HEK293T (cell line): ENCODE measurements at places on chromosomes 13 and 19.
A peak's percentile ranks its signal among the peaks of the same experiment; 100 is the strongest.

- DNase-seq = no peak
These were observed 2.1 kb downstream of the CSNK1G2 start for GRCh38 chr19:1942934-1943555.

DNA sequence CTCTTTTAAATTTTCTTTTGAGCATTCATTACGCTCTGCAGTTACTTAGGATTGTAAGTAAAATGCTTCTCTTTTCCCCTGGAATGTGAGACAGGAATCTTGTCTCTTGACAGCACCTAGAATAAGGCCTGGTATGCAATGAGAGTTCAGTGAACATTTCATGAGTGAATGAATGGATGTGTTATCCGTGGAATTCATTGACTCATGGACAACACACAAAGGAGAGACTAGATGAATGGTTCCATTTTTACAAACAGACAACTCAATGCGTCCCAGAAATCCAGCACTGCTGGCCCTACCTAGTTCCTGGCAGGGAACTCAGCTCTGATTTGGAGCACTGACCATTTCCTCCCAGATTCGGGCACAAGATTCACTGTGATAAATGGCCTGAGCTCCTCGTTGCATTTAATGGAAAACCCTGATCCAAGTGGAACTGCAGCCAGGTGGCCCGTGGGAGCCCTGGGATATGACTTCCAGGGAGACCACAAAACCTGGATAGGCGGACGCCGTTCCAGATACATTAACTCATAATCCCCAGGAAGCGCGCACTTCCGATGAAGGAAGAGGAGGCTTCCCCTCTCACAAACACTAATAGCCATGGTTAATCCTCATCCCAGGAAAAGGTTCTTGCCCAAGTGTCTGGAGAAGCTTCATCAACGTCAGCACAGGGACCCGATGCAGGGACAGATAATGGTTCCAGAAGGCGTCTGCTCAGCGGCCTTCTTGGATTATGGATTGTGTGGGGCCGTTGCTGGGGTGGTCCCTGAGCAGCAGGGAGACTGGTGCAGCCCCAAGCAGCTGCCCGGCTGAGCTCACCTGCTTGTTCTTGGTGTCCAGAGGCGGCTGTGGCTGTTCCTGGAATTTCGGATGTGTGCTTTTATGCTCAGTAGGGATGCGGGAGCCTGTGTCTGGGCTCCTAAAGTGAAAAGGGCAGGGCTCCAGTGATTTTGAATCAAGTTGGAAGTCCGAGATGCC is 211.1 kb upstream of the TSHZ3 start:
- no peak for DNase-seq

DNA sequence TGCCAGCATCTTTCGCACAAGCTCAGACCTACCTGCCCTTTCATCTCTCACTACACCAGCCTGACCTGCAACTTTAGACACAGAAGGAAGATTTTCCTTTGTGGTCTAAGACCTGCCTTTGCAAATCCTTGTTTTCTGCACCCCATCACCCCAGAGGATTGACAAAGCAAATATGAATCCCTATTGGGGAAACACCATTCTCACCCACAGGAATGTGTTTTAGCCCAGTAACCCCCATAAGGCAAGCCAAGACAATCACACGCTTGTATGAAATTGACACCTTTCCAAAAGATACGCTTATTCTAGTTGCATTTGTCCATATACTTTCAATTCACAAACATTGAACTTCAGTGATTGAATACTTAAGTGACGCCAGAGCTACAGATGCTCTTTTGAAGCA is 55.7 kb downstream of the SPATA13 start:
- DNase-seq = no peak

DNA sequence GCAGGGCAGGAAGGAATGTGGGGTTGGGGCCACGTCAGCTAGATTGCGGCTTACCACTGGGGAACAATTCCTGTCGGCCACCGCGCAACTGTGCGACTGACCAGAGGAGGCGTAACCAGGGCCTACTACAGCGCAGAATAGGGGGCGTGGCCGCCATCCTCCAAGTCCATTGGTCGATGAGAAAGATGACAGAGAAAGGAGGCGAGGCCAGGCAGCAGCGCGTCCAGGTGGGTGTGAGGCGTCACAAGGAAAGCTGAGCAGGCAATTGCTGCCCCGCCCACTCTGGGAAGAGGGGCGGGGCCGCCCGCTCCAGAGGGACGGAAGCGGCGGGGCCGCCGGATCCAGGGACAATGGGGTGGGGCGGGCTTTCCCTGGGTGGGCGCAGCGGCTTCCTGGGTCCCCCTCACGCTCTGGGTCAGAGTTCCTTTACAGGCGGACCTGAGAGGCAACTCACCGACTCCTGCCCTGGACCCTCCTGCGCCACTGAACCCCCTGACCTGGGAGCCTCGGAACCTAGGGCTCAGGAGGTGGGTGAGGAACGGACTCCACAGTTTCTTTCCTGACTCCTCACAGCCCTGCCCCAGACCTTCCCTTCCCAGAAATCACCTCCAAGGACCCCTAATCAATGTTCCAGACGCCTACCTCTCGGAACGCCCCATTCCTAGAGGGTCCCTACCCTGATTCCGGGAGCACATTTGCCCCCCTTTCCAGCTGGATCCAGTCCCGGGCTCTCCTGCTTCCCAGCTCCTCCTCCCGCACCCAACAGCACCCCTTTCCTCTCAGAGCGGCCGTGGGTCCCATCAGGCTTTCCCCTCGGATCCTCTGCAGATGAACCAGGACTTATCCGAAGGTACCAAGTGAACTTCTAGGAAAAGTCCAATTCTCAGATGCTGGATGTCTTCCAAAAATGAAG is 101.5 kb upstream of the ZNF492 start:
- no peak for DNase-seq

DNA sequence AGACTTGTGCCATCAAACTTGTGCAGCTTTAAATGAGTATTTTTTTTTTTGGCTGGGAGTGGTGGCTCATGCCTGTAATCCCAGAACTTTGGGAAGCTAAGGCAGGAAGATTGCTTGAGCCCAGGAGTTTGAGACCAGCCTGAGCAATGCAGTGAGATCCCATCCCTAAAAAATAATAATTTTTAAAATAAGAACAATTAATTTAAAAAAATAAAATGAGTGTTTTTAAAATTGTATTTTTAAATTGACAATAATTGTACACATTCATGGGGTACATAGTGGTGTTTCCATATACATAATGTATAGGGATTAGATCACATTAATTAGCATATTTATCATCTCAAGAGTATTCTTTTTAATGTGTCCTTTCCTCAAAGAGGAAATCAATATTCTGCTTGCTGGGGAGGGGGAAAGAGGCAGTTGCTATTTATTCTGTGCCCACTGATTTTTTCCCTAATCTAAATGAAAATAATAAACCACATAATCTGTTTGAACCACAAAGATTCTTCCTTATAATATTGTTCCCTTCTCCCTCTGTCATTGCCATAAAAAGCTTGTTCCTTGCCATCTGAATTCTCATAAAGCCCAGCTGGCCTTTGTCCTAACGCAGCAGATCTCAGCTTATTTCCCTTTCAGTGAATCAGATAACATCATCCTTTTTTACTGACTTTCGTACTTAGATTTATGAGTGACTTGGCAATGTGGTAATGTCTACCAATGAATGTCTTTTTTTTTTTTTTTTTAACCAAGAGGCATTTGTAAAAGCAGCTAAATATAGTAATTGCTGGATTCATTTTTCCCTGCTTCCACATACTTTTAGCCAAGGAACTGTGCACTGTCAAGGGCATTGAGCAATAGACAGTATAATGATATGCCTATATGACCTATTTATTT is 81.8 kb upstream of the RUBCNL start:
- DNase-seq = no peak

DNA sequence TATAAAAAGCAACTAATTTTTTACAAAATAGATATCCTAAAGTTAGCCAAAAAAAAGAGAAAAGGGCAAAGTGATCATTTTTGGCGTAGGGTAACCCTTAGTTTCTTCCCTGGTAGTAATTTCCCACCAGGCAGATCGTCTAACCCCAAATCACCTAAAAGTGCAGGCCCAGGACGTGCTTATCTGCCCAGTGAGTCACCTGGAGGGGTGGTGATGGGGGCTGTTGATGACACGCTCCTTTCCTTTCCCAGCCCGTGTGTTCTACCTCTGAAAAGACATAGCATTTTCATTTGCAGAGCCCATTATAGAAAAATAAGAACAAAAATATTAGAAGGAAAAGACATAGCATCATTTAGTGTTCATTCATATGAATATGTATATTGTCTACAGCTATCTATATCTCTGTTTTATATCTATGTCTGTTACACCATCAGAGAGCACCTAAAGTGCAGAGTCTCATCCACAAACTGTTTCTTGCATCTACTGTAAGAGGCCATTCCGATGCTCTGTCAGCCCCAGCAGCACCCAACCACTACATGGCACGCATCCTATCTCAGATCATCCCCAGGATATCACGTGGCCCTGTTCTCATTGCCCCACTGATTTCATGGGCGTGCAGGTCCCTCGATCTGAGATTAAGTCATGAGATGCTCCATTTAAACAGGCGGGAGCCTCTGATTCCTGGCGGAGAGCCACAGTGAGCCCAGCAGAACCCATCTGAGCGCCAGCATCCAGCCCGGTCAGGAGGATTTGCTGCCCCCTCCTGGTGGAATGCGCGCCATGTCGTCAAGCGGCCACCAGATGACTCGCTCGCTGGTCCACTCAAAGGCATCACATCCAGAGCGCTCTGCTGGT is 8.5 kb upstream of the LILRB3 start:
- DNase-seq = peak; percentile 83

GRCh38 chr13:101915331-101915730 is 462.9 kb downstream of the ITGBL1 start:
- no peak for DNase-seq

DNA sequence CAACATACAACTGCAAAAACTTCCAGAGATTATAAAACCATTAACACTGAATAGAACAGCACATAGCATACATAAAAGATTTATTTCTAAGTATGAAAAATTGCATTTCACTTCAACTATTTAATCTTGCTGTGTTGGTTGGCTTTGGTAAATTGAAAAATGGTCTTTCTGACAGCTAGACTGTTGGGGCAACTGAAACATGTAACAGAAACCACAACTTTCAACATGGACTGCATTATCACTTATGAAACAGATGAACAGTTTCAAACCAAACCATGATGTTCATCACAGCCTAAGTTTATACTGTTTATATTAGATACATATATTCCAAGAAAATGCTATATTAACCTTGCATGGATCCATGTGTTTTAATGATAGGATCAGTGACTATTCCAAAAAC is 324.1 kb upstream of the PCDH9 start:
- DNase-seq = no peak

DNA sequence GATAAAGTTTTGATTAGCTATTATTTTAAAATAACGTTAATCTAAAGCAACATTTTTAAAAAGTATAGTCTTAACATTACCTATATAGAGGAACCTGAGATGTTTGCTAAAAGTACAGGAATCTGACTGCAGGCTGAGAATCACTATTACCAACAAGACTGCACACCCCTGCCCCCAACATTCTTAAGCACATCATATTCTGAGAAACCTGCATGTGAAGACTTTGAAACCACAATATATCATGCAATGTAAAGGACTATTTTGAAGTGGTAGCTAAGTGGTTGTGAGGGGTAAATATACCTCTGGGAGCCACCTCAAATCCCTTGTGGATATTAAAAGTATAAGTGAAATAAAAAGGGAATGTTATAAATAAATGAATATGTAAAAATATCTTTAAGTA is 119.0 kb upstream of the KLF12 start:
- DNase-seq = no peak

DNA sequence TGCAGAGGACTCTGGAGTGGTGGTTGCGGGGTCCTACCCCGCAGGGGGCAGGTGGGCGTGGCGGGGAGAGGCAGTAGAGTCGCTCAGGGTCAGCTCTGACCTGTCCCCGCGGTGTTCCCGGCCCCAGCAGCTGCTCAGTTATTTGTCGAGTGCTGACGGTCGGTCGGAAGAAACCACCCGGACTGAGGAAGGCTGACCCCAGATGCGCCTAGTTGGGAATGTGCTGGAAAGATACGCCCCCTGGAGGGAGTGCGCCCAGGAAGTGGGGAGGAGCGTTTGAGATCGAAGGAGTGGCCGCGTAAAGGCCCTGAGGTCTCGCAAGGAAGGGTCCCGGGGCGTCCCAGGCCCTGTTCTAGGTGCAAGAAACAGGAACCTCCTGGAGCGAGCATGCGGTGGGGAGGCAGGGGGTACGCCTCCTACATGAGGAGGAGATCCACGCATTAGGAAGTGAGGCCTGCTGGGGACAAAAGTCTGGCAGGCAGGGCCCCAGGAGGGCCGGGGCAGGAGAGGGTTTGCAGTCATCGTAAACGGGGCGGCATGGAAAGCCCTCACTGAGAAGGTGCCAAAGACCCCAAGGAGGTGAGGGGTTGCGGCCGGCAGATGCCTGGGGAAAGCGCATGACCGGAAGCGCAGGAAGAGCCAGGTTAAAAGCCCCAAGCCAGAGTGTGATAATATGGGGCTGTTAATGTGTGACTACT is 9.2 kb downstream of the CCDC8 start:
- DNase-seq = no peak

DNA sequence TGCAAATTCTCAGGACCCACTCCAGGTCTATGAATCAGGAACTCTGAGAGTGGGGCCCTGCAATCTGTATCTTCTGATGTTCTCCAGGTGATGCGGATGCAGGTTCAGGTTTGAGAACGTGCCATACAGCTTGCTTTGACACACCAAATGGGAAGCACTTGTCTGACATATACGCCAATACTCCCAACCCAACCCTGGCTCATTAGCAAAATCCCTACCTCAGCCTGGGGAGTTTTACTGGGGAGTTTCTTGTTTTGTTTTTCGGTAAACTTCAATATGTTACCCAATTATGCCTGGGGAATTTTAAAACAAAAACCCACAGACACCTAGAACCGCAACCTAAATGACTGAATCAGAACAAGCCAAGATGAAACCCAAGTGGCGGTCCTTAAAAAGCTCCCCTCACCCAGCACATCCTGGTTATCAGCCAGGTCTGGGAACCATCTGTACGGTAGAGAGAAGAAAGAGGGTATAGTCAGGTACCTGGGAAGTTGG is 41.2 kb downstream of the ABCC4 start:
- DNase-seq = no peak
